ENCODE measurements at places on chromosomes 2 and 18. TPM values are rescaled to one million over a fixed set of nuclear protein-coding genes. Genes with fewer than 3 reads are reported as not detected.

Gene PTPN2
- 68.1 TPM for total RNA-seq

GRCh38 chr18:13161276-13161899 lies 57.2 kb upstream of the LDLRAD4 start:
- no peak overlapping the region for H3K27ac ChIP-seq
- DNase-seq, result no peak
- peaks cover 16% of the 10 kb centered on the region for H3K36me3 ChIP-seq
- H3K4me1 ChIP-seq, result peaks cover 2% of the 10 kb centered on the region
- peaks cover 5% of the 10 kb centered on the region for H3K27me3 ChIP-seq

- peaks cover 17% of the 10 kb centered on the region for H3K27me3 ChIP-seq
- no peak overlapping the region for H3K4me3 ChIP-seq
- H3K27ac ChIP-seq, result no peak overlapping the region
These were observed 183.6 kb upstream of the GLI2 start for GRCh38 chr2:120552079-120552478.

Gene GNAL
- 0.60 TPM for total RNA-seq

Gene KANSL1L
- 6.5 TPM for total RNA-seq

GRCh38 chr2:239368906-239369552 lies 31.8 kb downstream of the HDAC4 start:
- no peak for DNase-seq
- no peaks in the 10 kb centered on the region for H3K27me3 ChIP-seq
- peaks cover 5% of the 10 kb centered on the region for H3K36me3 ChIP-seq
- peak overlapping the region; percentile 13 for H3K27ac ChIP-seq
- no peak overlapping the region for H3K4me3 ChIP-seq

DNA sequence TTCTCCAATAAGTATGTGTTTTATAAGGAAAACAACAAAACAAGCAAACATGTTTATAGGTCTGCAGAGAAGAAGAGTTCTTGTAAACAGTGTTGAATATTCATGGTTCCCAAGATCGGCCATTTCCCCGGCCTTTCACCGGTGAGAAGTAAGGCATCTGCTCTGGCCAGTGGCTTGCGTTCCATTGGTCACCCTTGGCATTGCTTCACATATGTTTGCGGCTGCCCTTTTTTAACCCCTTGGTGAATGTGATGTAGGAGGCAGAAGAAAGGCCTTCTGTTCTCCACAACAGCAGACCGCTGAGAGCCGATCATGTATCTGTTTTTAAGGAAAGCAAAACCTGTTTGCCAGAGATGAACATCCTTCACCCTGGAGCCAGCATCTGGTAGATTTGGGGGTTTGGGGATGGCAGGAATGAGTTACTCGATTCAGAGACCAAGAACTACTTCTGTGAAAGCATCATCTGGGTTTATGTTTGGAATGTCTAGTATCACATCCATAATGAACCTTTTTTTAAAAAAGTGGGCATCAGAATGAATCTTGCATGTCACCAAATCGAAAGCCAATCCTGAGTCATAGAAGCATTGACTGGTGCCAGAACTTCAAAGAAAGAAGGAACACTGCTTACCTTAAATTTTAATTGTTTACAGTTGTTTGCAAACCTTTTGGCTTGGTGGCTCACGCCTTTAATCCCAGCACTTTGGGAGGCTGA lies 112.3 kb downstream of the AGAP1 start:
- DNase-seq, result no peak
- no peak overlapping the region for H3K27ac ChIP-seq
- no peaks in the 10 kb centered on the region for H3K36me3 ChIP-seq
- no peak overlapping the region for H3K4me3 ChIP-seq
- H3K4me1 ChIP-seq, result no peaks in the 10 kb centered on the region
- H3K27me3 ChIP-seq, result no peaks in the 10 kb centered on the region

Gene FAM237A
- total RNA-seq, result not detected

Gene CYP27A1
- 4.7 TPM for total RNA-seq

GRCh38 chr2:51368250-51368649 lies 336.3 kb upstream of the NRXN1 start:
- no peaks in the 10 kb centered on the region for H3K4me1 ChIP-seq
- H3K27ac ChIP-seq, result no peak overlapping the region
- no peaks in the 10 kb centered on the region for H3K27me3 ChIP-seq
- H3K36me3 ChIP-seq, result no peaks in the 10 kb centered on the region
- no peak for DNase-seq

Gene BCS1L
- total RNA-seq, result 49.3 TPM

GRCh38 chr2:151200277-151200676 lies 61.4 kb downstream of the RBM43 start:
- H3K36me3 ChIP-seq, result no peaks in the 10 kb centered on the region
- peaks cover 3% of the 10 kb centered on the region for H3K4me1 ChIP-seq
- no peak overlapping the region for H3K4me3 ChIP-seq
- peaks cover 3% of the 10 kb centered on the region for H3K27me3 ChIP-seq

- H3K4me3 ChIP-seq, result no peak overlapping the region
- H3K27ac ChIP-seq, result no peak overlapping the region
- H3K27me3 ChIP-seq, result peaks cover 15% of the 10 kb centered on the region
- no peak for DNase-seq
- H3K4me1 ChIP-seq, result peaks cover 19% of the 10 kb centered on the region
These were observed 45.0 kb downstream of the CYRIA start for GRCh38 chr2:16620590-16620989.

Gene VIT
- not detected for total RNA-seq

GRCh38 chr2:11753886-11754699 lies 7.7 kb downstream of the LPIN1 start:
- H3K27ac ChIP-seq, result peak overlapping the region; percentile 85
- H3K4me3 ChIP-seq, result peak overlapping the region; percentile 72
- H3K4me1 ChIP-seq, result peaks cover 72% of the 10 kb centered on the region
- DNase-seq, result peak; percentile 57
- peaks cover 18% of the 10 kb centered on the region for H3K36me3 ChIP-seq

Gene BOD1L2
- total RNA-seq, result not detected

Gene GPR45
- not detected for total RNA-seq

Gene ALLC
- not detected for total RNA-seq

DNA sequence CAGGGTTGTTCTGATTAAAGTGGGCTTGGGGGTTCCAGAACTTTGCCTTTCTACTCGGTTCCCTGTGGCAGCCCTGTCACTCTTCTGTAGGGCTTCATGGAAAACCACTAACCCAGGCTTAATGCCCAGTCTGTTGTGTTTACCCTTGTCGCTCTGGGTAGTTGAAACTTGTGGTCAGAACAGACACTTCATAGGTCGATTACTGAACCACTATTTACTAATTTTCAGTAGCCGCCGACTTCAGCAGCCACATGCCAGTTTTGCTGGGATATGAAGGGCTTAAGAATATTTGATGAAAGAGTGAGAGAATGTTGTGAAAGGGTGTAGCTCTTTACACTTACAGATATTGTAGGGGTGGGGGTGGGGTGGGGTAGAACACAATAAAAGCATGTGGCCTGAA lies 362.3 kb downstream of the RND3 start:
- no peaks in the 10 kb centered on the region for H3K27me3 ChIP-seq
- H3K4me1 ChIP-seq, result no peaks in the 10 kb centered on the region
- H3K27ac ChIP-seq, result no peak overlapping the region
- no peak for DNase-seq
- no peak overlapping the region for H3K4me3 ChIP-seq

Gene PFN4
- total RNA-seq, result not detected

Gene NBAS
- total RNA-seq, result 32.9 TPM

GRCh38 chr2:239748811-239749210 lies 276.3 kb downstream of the NDUFA10 start:
- no peaks in the 10 kb centered on the region for H3K4me1 ChIP-seq
- H3K4me3 ChIP-seq, result no peak overlapping the region
- H3K36me3 ChIP-seq, result no peaks in the 10 kb centered on the region
- H3K27me3 ChIP-seq, result no peaks in the 10 kb centered on the region
- DNase-seq, result no peak

GRCh38 chr2:39326644-39327043 lies 82.9 kb upstream of the CDKL4 start:
- no peak overlapping the region for H3K27ac ChIP-seq
- peaks cover 16% of the 10 kb centered on the region for H3K36me3 ChIP-seq
- H3K27me3 ChIP-seq, result no peaks in the 10 kb centered on the region
- no peak for DNase-seq

DNA sequence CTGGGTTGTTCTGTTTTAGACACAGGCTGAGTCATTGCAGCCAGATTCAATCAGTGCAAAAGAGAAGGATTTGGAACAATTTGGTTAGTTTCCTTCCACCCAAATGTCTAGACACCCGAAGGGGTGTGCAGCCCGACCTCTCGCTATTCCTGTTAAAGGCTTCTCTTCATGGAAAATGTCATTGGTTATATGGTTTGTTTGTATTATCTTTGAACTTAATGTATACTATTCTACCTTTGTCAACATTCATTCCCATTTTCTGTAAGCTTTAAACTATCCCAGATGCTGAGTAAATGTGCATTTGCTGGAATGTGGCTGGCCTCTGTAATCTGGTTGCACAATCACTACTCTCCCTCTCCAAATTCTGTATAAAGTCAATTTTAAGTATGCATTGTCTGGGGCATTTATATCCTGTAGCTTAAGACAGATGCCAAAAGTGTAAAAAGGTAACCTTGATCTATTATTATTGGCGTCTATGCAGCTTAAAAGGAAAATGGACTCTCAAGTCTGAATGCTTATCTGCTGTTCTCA lies 80.4 kb upstream of the RND3 start:
- DNase-seq, result no peak
- no peak overlapping the region for H3K4me3 ChIP-seq
- H3K27ac ChIP-seq, result no peak overlapping the region
- no peaks in the 10 kb centered on the region for H3K36me3 ChIP-seq
- H3K4me1 ChIP-seq, result no peaks in the 10 kb centered on the region
- H3K27me3 ChIP-seq, result no peaks in the 10 kb centered on the region

- no peaks in the 10 kb centered on the region for H3K4me1 ChIP-seq
- no peak overlapping the region for H3K27ac ChIP-seq
- H3K4me3 ChIP-seq, result no peak overlapping the region
- H3K36me3 ChIP-seq, result no peaks in the 10 kb centered on the region
These were observed 271.3 kb downstream of the KCNS3 start for GRCh38 chr2:18149660-18150246.

GRCh38 chr2:200693836-200694470 lies 108.1 kb downstream of the AOX1 start:
- no peaks in the 10 kb centered on the region for H3K4me1 ChIP-seq
- DNase-seq, result no peak
- H3K27ac ChIP-seq, result no peak overlapping the region
- no peaks in the 10 kb centered on the region for H3K36me3 ChIP-seq
- peaks cover under 1% of the 10 kb centered on the region for H3K27me3 ChIP-seq

- H3K36me3 ChIP-seq, result peaks cover 63% of the 10 kb centered on the region
- peaks cover 22% of the 10 kb centered on the region for H3K4me1 ChIP-seq
- H3K27ac ChIP-seq, result peak overlapping the region; percentile 79
- peak; percentile 59 for DNase-seq
- H3K27me3 ChIP-seq, result no peaks in the 10 kb centered on the region
- peak overlapping the region; percentile 33 for H3K4me3 ChIP-seq
These were observed 39.9 kb downstream of the STK17B start for GRCh38 chr2:196131384-196131937.

Gene SERPINB10
- not detected for total RNA-seq

- no peaks in the 10 kb centered on the region for H3K4me1 ChIP-seq
- DNase-seq, result no peak
- peaks cover 12% of the 10 kb centered on the region for H3K27me3 ChIP-seq
These were observed 72.4 kb upstream of the KIF5C start for GRCh38 chr2:148802448-148803220.

DNA sequence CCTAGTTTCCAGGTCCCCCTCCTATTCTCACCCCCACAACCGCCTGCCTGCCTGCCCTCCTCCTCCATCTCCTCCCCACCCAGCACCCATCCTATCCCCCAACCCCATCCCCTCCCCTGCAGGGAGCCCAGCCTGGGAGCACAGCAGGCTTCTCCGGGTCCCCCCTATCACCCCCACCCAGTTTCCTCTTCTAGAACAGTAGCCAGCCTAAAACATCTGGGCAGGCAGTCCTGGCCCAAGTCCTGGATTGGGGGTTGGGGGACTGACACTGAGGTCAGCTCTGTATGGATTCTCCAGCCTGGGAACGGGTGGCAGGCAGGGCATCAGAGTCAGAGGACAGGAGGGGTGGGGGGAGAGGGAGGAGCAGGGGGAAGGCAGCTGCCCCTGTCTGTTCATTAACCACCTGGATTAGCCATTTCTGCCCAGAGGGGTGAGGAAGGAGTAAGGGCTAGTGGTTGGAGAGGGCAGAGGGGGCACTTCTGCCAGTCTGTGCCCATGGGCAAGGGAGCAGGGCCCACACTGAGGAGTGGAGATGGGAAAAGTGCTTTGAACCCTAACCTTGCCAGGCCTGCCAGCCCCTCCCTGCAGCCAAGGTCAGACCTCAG lies 60.0 kb downstream of the TNS1 start:
- no peak for DNase-seq
- H3K36me3 ChIP-seq, result no peaks in the 10 kb centered on the region
- H3K4me1 ChIP-seq, result peaks cover 33% of the 10 kb centered on the region
- peaks cover 43% of the 10 kb centered on the region for H3K27me3 ChIP-seq

GRCh38 chr2:42844366-42844765 lies 52.0 kb upstream of the HAAO start:
- no peak overlapping the region for H3K27ac ChIP-seq
- H3K27me3 ChIP-seq, result peaks cover 3% of the 10 kb centered on the region
- peaks cover 4% of the 10 kb centered on the region for H3K4me1 ChIP-seq
- H3K4me3 ChIP-seq, result no peak overlapping the region
- DNase-seq, result no peak
- H3K36me3 ChIP-seq, result no peaks in the 10 kb centered on the region

Gene EEF1B2
- 506 TPM for total RNA-seq

Gene PCARE
- not detected for total RNA-seq
